ENCODE measurements at places on chromosomes 12 and 14.
A peak's percentile ranks its signal among the peaks of the same experiment; 100 is the strongest.

- DNase-seq: no peak
Measured at GRCh38 chr14:100056964-100057795, 8.0 kb upstream of the EVL start.

- no peak for DNase-seq
Measured at GRCh38 chr12:53862206-53862605, 76.4 kb upstream of the HOXC13 start.

GRCh38 chr14:89254166-89254909 lies 162.7 kb downstream of the FOXN3 start:
- DNase-seq: no peak

DNA sequence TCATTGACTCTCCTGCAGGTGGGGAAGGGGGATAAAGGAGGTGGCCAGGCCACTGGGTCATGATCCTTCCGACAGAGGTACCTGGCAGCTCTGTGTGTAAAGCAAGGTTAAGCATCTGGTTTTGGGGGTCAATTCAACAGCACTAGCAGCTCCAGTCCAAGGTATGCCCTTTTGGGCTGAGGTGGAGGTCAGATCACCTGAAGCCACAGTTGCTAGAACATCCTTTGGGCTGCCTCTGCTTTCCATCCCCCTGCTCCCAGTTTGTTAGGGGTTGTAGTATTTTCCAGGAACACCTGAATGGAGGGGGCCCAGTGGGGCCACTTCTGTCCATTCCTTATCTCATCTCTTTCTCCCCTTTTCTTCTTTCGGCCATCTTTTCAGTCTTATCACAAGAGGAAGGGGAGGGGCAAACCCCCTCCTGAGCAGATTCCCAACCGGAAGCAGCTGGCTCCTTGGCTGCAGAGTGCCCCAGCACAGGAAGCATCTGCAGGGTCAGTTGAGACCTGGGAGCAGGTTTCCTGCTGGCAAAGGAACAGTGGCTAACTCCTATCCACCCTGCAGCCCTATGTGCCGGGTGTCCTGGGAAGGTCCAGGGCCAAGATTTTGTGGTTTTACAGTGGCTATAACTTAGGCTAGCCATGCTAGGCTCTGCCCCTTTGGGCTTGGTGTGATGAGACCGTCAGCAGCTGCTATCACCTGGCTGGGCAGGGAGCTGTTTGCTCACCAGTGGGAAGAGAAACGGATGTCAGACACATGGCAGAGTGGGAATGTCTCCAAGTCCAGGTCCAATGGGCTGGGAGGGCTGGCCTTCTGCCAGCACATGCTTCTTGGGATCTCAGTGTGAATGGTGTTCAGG lies 40.2 kb downstream of the SH2B3 start:
- DNase-seq: no peak

GRCh38 chr12:19886065-19886464 lies 446.8 kb downstream of the AEBP2 start:
- no peak for DNase-seq

GRCh38 chr12:123150275-123150743 lies 581 bp downstream of the PITPNM2 start:
- DNase-seq: peak; percentile 19

Measured in fibroblast of skin of right quadriceps (primary cell).